ENCODE measurements at places on chromosomes 6 and 20. TPM values are rescaled to one million over a fixed set of nuclear protein-coding genes. Genes with fewer than 3 reads are reported as not detected.

The CRISP2 gene
- not detected for total RNA-seq

The C20orf202 gene
- total RNA-seq, result not detected

The TAP2 gene
- 93.6 TPM for total RNA-seq

The PPP2R5D gene
- total RNA-seq, result 63.6 TPM

The C6orf15 gene
- total RNA-seq, result not detected

The PACRG gene
- 0.59 TPM for total RNA-seq

The FRK gene
- total RNA-seq, result 2.5 TPM

The TINAG gene
- not detected for total RNA-seq

The PHIP gene
- 28.0 TPM for total RNA-seq

The KCNS1 gene
- not detected for total RNA-seq

The TPD52L1 gene
- total RNA-seq, result 2.9 TPM

The MCHR2 gene
- not detected for total RNA-seq

The ZDHHC14 gene
- 19.9 TPM for total RNA-seq

Data from Panc1 (cell line).